ENCODE measurements at places on chromosomes 7 and 10.

GRCh38 chr7:135316648-135317313, 83.1 kb downstream of the STRA8 start:
- no peak for DNase-seq

DNA sequence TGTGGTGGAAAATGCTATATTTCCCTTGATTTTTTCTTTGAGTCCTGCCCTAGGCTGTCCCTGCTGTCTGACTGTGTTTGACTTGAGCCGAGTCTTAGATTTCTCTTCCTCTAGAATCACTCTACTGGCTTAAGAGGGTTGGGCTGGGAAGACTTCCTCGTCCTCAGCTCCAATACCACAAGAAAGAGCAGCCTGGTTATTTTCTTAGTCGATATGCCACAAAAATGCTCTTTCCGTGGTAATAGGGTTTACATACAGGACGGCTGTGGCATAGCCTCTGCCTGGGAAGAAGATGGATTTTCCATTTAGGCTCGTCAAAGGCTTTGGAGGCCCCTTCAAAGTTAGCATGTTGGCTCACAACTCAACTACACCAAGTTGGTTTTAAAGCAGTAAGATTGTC, 212.0 kb upstream of the IGFBP3 start:
- no peak for DNase-seq

DNA sequence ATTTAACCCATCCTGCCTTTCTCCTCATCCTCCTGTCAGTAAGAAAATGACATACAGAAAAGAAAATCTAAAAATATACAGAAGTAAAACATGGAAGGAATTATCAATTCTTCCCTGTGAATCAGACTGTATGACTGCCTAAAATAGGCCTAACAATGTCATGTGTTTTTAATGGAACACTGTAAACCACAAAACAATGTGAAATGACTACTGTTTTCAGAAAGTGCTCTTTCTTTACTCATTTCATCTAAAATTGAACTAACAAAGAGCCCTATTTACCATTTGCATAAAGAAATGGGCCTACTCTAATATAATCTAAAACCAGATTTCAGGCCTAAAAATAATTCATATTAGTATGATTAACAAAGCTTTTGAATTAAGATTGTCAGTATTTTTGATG, 35.7 kb downstream of the SEMA3E start:
- no peak for DNase-seq

DNA sequence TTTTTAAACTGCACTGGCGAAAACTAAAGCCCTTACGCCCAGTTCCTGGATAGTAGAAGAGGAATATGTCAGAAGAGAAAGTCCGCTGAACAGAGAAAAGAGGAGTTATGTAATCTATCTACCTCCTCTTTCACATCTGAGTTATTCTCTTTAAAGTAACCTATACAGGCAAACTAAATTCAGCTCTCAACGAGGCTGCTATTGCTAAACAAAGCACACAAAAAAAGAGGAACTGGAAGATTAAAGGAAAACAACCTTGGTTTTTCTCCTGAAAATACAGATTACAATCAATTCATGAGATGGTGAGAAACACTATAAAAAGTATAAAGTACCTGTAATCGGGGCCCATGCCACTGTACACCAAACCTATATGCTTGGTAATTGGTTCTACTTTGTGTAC, 5.8 kb downstream of the PSMA2 start:
- DNase-seq: no peak

GRCh38 chr10:10869592-10869991, 148.1 kb upstream of the CELF2 start:
- no peak for DNase-seq

DNA sequence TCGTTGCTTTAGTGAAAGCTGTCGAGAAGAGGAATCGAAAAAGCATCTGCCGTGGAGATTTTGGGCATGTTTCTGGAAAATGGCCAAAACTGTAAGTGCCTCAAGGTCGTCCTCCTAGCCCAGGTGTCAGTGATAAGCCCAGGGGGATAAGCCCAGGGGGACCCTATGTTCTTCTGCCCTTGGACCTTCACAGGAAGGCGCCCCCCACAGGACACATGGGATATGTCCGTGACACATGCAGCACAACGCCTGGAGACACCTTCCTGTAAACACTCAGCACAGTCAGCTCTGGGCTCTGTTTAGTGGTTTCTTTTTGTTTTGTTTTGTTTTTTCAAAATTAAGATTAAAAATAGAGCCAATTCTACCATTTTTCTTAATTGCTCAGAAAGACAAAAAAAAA, 272.7 kb downstream of the KLF6 start:
- no peak for DNase-seq

DNA sequence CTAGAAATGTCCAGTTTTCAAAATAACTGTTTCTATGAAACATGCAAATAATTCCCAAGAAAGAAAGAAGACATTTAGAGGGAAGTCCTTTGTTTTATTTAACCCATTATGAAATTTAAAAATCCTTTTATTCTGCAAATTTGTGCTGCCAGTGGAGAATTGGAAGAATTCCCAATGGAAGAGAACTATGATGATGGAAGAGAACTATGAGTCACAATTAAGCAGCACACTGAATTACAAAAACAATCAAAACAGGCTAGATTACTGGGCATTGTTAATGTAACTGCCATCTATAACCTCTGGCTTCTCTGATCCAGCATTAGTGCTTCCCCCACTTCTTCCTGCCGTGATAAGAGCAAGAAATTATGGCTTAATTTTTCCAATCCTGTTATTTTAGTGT, 126.2 kb upstream of the FEZF1 start:
- no peak for DNase-seq

GRCh38 chr7:115980159-115980558, 50.4 kb downstream of the TFEC start:
- DNase-seq: no peak

DNA sequence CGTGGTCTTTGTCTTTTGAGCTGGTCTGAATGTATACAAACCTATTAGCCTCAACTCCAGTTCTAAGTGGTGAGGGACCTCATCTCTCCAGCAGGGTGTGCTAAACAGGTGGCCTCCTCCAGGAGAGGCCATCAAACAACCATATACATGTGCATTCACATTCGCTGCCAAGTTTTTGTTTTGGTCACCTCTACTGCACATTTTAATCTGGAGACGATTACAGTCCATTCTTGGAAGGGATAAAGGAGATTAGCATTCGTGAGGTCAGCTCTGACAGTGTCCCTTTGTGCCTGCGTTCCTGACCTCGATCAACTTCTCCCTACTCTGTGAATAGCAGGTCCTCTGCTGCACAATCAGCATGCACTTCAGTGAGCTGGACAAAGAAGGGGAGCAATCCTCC, 60.8 kb downstream of the RHOBTB1 start:
- no peak for DNase-seq

DNA sequence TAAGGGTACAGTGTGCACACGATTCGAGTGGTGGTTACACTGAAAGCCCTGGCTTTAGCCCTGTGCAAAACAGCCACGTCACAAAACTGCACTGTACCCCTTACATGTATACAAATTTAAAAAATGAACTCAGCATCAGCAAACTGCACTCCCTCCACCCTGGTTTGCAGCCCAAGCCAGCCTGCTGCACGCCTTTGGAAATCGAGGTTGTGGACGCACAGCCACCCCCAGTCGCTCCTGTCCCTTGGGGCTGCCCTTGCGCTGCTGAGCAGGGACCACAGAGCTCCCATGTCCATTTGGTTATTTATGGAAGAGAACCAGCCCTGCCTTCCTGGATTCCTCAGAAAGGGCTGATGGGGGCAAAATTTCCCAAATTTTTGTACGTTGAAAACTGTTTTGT, 98.8 kb downstream of the INPP5A start:
- DNase-seq: no peak

GRCh38 chr10:93751832-93752231, 5.9 kb upstream of the LGI1 start:
- no peak for DNase-seq

DNA sequence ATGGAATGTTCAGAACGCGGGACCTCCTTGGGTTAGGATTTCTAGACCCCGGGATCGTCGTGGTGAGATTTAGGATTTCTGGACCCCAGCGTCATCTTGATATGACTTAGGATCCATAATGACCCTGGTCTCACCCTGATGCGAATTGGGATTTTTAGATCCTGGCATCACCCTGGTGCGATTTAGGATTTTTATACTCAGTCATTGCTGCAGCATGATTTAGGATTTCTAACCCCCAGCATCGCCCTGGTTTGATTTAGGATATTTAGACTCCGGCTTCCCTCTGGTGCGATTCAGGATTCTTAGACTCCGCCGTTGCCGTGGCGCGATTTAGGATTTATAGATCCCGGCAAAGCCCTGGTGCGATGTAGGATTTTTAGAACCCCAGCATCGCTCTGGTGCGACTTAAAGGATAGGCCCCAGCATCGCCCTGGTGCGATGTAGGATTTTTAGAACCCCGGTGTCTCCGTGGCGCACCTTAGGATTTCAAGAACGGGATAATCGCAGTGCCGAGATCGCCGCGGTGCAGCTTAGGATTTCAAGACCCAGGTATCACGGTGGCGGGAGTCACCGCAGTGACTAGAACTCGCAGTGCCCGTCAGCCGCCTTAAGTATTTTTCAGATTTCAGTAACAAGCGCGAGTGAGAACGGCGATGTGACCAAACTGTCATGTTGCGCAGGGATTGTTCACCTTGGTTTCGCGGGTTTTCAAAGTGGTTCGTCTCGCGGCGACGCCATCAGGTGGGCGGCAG, 814 bp downstream of the MEST start:
- no peak for DNase-seq

GRCh38 chr7:82054544-82054943, 284.7 kb upstream of the HGF start:
- no peak for DNase-seq

GRCh38 chr7:122291189-122291588, 13.4 kb downstream of the FEZF1 start:
- no peak for DNase-seq

DNA sequence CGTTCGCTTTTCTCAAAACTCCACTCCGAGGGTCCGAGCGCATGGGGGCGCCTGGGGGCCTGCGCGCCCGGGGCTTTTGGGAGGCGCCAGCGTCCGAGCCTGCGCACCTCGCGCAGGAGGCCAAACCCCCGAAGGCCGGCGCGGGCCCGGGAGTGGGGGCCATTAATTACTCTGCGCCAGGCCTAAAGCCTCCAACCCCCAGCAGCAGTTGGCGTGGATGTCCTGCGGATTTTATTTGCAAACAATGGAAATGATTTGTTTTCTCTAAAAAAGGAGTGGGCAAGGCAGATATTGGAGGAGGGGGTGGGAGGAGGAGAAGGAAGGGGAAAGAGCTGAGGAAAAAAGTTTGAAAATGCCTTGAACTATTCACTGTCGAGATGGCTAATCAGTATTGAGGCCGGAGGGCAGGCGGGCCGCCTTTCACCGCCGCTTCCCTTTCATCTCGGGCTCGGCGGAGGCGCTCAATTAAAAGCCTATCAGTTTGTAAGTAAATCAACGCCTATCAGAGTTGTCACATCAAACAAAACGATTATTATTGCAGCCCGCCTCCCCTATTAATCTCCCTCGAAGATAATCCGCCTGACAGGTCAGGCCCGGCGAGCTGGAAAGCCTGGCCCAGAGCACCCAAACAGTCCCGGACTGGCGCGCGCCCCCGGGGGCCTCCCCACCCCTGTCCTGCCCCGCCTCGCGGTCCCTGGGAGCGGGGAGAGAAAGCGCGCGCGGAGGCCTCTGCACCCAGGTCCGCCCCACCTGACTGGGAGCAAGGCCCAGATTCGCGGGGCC, 3.4 kb upstream of the ZNF503 start:
- no peak for DNase-seq

DNA sequence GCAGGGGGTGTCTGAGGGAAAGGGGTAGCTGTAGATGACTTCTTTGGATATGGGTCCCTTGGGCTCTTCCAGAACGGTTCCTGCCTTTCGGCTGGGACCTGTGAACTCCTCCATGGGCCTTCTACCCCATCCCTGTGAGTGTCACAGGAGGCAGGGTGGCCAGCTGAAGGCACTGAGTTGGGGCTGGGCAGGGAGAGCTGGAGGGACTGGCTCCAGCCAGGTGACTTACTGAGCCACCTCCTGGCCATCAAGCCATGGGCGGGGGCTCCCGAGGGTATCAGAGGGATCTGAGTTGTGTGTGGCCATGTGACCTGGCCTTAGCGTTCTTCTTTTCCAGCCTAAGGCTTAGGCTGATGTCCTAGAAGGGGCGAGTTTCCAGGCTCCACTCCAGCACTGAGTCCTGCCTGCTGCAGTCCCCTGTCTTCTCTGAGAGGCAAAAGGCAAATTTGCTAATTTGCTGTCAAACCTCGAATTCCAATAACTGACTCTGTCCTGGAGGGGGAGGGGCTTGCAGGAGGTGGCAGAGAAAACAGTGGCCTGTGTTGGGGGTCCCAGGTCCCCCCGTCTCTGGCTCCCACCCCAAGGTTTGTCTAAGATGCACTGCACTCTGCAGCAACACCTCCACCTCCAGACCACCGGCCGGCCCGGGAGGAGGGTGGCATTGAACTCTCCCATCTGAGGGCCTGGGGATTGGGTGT, 27.2 kb downstream of the ADCYAP1R1 start:
- DNase-seq: no peak

- no peak for DNase-seq
Measured at GRCh38 chr10:29057822-29058331, 231.0 kb upstream of the LYZL1 start.

GRCh38 chr7:577741-578370, 58.2 kb upstream of the PDGFA start:
- DNase-seq: no peak

DNA sequence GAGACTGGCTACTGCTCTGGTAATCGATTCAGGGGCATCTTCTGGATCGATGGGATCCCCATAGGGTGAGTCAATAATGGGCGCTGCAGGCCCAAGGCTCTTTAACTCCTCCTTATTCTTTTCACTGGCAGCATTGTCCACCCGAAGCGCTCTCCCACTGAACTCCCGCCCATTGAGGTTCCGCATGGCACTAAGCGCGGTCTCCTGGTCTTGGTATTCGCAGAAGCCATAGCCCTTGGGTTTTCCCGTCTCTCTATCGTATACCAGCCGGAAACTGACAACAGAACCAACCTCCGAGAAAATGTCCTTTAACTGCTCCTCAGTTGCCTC, 285 bp downstream of the CSTF2T start:
- DNase-seq: no peak

DNA sequence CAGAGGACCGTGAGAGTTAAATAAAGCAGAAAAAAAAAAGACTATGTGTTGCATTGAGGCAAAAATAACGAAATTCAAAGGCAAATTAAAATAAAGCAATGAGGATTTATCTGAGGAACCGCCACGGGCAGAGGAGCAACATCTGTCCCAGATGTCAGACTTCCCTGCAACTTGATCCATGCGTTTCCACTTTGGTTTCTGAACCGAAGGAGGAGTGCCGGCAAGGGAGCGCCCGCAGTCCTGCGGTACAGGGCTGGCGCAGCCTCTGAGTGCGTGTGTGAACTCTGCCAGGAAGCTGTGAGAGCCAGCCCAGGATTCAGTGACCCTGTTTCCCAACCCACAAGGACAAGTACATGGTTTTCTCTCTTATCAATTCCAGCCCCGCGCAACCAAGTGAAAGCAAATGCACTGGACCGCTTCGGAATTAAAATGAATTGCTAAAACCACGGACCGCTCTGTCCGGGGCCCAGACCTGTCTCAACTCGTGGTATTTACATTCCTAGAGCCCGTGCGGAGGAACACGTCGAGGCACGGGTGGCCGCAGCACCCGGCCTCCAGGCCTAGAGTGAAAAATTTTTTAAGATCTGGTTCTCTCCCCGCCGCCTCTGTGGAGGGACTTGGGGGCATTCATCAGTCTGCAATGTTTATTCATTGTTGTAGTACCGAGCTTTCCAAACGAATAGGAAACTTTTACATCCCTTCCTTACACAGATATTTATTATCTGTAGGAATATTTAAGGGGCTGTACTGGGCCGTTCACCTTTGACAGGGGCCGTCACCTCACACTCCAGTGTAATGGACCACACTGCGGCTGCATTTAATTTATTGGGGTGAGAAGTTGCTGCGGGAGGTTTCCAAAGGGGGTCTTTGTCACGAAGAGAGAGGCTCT, 291.5 kb upstream of the NFE2L3 start:
- DNase-seq: no peak

GRCh38 chr7:139738101-139738489, 39.7 kb downstream of the HIPK2 start:
- DNase-seq: no peak
